ENCODE measurements at places on chromosomes 7 and 10.

DNA sequence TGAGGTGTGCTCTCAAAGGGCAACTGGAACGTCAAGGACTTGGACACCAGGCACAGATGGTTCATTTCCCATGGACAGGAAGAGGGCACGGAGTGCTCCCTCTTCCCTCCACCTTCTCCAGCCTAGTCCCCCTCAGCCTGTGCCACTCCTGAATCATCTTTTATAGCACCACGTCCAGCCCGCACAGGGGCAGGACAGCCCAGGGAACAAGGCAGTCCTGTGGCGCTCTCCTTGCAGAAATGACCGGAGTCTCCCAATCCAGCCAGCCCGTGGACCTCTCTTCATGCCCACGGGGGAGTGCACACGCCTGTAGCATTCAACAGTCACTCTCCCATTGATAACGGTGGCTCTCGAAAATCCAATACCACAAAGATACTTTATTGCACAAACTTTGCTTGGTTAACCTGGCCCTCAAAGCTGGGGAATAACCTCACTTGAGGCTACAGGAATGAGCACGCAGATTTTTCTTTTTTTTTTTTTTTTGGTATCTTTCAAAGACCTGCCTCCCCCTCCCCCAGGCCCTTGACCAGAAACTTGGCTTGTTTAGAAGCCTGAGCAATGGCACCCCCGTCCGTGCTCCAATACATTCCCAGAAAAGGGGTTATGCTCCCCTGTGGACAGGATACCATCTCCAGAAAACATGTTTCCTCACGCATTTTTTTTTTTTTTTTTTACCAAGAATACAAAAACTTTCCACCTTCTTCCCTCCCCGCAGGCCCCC lies 733 bp downstream of the PRKCQ start:
- peak; percentile 49 for DNase-seq

DNA sequence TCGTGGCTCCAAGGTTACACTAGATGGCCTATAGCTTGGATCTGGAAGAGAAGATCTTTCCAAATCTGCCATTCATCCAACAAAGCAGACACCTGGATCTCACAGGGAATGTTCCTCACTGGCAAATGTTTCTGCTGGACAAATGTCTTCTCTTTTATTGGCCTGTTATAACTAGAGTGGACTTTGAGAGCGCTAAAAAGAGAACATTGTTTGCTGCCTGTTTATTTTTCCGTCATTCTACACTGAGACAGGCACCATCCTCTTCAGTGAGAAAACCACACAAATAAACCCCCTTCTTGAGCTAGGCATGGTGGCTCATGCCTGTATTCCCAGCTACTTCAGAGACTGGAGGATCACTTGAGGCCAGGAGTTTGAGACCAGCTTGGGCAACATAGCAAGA lies 206.9 kb downstream of the CREB5 start:
- no peak for DNase-seq

GRCh38 chr10:59027975-59028655 lies 148.3 kb upstream of the PHYHIPL start:
- no peak for DNase-seq

- no peak for DNase-seq
Observed at GRCh38 chr7:49091519-49091918, 167.2 kb downstream of the CDC14C start.

DNA sequence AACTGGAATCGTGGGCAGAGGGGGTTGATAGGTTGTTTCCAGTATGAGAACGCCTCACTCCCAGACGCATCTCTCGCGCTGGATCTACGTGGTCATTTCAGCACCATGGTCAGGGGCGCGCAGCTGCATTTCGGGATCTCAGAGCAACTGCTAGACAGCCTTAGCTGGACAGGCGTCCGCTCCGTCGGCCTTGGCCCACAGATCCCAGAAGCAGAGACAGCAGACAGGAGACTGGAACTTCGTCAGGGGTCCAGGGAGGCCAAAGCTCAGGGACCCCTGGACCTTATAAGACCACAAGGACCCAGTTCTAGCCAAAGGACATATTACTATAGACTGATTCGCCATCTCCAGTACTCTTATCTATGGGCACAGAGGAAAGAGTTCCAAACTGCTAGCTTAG lies 5.3 kb downstream of the NEUROG3 start:
- no peak for DNase-seq

- DNase-seq = no peak
Observed at GRCh38 chr7:156157409-156158012, 345.2 kb upstream of the SHH start.

DNA sequence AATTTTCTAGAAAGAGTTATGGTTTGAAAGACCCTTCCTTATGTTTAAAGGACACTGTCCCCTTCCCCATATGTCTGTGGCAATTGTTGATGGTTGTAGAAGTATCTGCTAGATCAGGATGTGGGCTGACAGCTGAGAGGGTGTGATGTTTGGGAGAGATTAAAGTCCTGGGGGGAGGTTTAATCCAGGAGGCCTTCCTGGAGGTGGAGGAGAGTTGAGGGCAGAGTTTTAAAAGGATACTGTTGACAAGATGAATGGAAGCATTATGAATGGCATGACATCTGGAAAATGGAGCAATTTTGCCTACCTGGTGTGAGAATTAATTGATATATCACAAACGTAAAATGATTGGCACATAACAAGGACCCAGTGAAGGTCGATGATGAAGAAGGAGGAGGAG lies 32.9 kb upstream of the SMC3 start:
- DNase-seq = no peak

DNA sequence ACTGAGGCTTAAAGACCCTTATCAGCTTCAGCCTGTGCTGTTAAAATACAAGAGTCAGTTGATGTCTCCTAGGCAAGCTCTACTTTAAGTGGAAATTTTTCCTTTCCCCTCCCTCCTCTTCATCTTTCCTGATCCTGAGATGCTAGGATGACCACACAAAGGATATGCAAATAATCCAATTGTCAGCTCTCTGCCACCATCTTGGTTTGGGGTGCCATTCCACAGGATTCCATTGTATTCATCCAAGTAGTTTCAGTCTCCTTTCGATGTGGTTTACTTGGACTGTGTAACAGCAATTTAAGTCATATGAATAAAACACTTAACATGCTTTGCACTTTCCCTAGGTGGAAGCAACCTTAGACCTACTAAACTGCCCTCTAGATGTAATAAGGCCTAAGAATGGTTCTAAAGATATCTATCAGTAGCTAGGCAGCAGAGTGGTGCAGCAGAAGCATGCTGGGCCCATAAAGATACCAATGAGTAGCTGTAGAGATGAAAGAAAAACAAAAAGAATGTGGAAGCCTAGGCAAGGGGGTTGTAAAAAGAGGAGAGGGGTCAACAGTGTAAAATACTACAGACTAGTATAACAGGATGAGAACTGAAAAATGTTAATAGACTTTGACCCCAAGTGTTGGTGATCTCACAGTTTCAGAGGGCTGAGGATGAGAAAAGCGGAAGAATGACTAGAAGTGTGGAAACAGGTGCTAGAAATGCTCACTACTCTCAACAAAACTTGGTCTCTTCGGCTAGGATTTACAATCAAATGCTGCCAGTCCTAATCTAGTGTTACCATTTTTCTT lies 2.4 kb upstream of the CFAP69 start:
- DNase-seq = no peak

DNA sequence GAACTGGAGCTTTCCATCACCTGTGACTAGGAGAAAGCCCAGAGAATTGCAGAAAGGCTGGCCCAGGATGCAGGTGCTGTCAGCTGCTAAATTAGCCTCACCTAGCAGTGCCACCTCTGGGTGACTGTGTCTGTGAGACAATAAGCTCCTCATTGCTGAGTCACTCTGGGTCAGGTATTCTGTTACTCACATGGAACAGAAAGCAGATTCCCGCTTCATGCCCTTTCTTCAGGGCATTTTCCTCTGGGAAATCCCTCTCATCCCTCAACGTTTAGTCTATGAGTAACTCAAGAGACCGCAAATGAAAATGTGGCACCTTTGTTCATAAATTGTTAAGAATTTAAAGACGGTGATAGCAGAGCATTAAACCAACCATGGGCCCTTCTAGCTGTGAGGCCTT lies 184.0 kb downstream of the ADAM12 start:
- no peak for DNase-seq

DNA sequence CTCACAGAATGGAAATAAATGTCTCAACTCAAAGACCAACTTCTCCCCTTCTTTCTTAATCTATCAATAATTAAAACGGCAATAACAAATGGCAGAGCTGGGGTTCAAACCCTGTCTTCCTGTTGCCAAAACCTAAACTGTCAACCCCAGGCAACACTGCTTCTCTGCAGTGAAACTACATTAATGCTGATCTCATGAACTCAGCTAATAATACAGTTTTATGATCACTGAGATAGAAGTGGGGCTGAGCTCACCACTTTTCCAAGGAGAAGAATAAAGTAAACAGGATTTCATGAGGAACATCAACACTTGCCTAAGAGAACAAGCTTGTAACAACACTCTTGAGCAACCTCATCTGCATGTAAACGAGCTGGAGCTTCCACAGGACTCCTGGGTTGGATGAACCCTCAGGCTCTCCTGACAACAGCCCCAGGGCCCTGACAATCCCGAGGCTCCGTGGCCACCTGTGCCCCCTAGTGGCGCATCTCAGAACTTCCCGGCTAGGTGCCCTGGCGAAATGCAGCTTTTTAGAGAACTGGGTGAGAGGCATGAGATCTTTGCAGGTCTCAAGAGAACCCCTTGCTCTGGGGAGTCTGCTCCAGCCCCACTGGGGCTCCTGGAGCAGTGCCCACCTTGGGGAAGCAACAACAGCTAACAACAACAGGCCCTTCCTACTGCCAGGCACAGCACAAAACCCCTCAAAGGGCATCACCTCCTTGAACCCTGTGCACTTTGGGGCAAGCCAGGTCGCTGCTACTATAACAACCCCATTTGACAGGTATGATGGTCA lies 169.3 kb downstream of the SH3PXD2A start:
- peak; percentile 67 for DNase-seq

DNA sequence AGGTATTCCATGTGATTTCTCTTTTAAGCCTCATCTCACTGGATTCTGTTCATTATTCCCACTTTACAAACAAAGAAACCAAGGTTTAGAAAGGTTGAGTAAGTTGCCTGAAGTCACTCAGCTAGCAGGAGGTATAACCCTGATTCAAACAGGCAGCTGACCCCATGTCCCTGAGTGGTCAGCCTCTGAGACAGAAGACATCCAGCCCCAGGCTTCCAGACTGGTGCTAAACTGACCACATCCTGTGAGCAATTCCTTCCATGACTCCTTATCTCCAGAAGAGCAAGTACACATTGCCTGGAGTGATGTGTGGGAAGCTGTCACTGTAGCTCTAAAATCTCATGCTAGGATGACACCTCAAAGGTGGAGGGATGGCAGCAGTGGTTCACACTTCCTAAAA lies 3.7 kb downstream of the PLPP4 start:
- no peak for DNase-seq
